ENCODE measurements at places on chromosomes 16 and 17. TPM values are rescaled to one million over a fixed set of nuclear protein-coding genes. Genes with fewer than 3 reads are reported as not detected.

DNA sequence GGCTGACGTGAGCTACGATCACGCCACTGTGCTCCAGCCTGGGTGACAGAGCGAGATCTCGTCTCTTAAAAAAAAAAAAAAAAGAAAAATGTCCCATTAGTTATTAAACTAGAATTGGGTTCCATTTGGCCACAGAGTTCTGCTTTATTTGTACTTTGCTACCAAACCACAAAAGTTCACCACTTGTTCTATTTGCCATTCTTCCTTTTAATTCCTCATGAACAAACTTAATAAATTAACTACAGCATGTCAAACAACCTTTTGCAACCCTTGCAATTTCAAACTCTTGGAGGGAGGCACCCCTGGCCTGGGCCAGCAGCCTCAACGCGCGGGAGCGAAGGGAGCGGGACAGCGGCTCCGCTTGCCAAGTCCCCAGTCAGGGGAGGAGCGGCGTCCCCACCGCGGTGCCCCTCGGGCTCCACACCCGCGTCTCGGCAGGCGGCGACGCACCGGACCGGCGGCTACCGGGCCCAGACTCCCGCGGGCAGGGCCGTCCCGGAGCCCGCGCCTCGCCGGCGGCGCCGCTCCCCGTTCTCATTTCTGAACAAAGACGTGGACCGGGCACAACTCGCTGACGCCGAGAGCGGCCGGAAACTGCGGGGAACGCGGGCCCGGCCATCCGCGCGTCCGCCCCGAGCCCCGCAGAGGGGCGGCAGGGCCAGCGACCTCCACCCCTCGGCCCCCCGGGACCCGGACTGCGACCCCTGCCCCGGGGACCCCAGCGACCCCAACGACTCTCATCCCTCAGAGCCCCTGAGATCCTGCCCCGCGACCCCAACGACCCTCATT is 775 bp downstream of the CYTH1 start:
- peak; percentile 56 for DNase-seq

- no peak for DNase-seq
These were observed 16.0 kb downstream of the BAIAP2 start for GRCh38 chr17:81050645-81051625.

GRCh38 chr16:17134586-17134985 is 336.2 kb downstream of the XYLT1 start:
- DNase-seq: no peak

DNA sequence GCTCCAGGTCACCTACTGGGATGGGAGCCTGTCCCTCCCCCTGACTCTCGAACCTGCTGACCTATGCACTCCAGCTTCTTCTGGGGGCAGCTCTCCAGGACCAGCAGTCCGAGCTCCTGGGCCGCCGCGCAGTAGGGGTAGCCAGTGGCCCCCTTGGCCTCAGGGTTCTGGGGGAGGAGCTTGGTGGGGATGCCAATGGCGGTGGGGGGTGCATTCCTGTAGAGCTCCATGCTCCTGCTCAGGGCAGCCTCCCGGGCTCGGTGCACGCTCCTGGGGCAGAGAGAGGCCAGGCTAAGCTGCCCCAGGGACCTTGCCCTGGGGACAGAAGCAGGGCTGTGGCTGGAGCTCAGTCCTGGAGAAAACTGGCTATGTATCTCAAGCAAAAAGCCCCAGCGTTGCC is 7.7 kb upstream of the SPATA2L start:
- DNase-seq: no peak

DNA sequence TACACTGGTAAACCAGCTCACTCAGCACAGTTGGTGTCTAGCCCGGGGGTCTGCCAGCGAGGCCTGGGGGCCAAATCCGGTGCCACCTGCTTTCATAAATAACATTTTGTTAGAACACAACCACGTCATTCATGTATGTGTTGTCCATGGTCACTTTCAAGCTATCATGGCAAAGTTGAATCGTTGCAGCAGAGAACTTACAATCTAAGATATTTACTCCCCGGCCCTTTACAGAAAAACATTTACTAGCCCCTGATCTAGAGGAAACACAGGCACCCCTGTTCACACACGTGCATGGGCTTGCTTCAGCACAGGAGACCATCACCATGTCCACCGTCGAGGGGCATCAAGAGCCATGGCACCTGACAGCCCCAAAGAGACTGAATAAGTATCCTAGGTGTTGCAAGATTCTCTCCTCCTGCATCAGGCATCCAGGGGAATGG is 111.4 kb upstream of the DNAH9 start:
- DNase-seq: no peak

DNA sequence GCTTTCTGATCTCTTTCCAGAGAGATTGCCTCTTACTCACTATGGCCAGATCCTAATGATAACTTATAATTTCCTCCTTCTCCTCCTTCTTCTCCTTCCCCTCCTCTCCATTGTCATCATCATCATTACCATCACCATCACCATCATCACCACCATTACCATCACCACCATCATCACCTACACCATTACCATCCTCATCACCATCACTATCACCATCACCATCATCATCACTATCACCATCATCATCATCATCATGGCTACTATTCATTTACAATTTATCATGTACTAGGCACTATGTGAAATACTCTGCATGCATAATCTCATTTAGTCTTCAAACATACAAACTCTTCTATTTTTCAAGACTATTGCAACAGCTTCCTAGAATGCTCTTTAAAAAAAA is 540.9 kb upstream of the C16orf82 start:
- no peak for DNase-seq

DNA sequence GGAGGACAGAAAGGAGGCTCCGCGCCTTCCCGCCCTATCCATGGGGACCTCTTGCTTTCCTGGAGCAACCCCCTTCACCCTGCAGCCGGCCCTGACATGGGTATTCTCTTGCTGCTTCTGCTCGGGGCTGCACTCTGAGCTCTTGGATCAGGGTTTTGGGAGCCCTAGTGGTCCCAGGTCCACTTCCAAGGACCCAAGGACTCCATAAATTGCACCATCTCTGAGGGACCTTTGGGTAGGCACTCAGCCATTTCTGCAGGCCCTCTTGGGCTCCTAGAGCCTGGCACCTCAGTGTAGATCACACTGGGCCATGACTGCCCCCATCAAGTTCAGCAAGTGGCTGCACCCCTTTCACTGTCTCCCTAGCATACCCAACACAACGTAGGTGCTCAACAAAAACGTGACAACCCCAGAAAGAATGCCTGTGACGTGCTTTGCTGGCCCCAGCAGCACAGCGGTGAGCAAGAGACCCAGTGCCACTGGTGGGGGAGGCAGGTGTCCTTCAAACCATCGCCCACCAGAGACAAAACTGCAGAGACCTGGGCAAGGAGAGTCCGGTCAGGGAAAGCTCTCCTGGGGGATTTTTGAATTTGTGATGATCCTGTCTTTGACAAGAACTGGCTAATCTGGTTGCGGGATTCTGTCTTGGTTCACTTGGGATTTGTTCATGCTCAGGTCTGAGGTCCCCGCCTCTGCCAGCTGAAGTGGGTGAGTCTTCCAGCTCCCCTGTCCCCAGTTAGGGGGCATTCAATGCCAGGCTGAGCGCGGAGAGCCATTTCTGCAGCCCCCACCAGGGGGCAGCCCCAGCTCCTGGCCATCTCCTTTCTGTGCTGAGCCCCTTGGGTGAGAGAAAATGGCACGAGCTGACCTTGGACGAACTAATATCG is 2.5 kb upstream of the RAB11FIP4 start:
- no peak for DNase-seq

- DNase-seq: no peak
These were observed at the start of gene GALR2 for GRCh38 chr17:76074390-76075363. Gene GALR2, plus strand, starts transcription at chr17:76074781. Its CDS starts 103 bp downstream, at chr17:76074884.

DNA sequence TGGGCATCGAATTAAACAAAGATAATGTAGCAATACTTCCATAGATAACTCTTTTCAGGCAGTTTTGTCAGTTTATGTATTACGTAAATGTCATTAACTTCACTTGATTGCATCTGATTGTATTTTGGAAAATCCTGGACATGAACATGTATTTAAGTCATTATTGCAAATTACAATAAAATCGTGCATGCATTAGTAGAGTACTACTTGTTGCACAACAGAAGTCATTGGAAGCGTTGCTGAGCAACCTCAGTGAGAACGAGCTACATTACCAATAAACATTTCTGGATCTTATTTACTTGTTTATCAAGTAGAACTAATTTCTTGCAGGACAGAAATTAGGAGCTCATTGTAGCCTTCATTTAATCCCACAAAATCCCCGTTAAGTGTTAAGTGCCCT is 6.6 kb downstream of the UNK start:
- no peak for DNase-seq

DNA sequence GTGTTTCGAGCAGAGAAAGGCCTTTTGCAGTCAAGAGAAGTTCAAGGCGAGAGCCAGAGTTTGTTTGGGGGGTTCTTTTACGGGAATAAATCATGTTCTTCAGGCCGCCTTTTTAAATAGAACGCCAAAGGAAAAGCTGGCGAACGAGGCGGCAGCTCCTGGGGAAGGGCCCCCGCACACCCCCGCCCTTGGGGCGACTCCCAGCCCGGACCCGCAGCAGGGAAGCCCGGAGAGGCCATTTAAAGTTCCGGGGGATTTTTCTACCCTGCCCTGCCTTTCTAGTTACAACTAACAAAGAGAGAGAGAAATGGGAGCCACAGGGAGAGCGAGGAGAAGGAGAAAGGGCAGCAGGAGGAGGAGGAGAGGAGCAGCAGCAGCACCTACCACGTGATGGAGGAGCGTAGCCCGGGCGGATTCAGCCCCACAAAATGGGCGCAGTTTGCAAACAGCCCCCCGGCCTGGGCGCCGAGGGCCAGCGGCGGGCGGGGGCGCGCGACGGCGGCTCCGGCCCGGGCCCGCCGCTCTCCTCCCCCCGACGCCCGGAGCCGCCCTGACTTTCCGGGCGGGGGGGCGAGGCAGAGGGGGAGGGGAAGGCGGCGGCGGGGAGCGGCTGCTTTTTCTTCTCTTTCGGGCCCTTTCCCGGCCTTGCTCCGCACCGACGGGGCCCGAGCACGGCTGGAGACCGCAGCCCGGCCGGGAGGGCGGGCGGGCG is 634 bp downstream of the KANSL1 start:
- peak; percentile 72 for DNase-seq

- DNase-seq: no peak
These were observed 24.1 kb upstream of the WFDC1 start for GRCh38 chr16:84270531-84270930.

DNA sequence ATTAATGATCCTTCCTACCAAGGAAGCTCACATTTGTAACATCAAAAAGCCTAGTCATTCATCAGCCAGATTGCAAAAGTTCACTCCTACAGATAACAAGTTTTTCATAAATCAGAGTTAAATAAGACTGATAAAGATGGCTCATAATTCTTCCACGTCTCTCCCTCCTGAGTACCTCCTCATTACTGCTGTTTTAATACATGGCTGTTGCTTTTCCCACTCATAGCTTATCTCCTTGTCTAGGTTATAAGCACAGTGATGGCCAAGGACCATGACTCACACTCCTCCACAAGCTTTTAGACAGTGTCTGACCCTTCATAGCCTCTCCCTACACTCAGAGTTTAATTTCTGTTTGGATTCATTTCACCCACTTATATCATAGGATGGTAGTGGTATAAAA is 100.9 kb upstream of the MON1B start:
- no peak for DNase-seq

DNA sequence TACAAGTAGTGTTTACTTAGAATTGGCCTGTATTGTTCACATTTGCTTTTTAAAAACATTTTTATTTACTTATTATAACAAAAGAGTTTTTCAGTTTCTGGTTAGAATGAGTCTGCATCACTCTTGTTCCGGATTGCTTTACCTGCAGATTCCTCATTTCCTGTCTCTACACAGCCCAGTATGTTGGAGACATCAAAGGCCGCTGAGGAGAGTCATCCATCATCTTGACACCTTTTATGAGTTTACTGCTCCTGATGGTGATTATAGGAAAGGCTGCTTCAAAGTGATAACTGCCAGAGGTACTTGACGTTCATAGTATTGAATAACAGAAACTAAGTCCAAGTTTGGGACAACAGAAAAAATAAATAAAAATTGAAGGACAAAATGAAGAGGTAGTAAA is 490.5 kb upstream of the CA10 start:
- no peak for DNase-seq

- no peak for DNase-seq
These were observed 9.3 kb downstream of the ODAD4 start for GRCh38 chr17:41939693-41940090.

DNA sequence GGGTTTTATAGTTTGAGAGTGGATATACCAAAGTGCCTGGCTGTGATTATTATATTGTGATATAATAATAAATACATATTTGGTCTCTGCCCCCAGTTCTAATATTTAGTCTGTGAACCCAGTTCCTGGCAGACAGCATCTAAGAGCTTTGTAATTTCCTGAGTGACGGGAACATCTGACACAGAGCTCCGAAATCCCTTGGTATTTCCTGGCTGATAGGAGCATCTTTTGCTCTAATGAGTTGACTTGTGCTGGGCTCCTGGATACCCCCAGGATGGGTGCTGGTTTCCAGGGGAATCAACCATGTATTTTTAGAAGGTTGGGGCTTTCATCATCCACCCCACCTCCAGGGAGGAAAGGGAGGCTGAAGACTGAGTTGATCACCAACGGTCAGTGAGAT is 187.3 kb downstream of the CDH13 start:
- no peak for DNase-seq

DNA sequence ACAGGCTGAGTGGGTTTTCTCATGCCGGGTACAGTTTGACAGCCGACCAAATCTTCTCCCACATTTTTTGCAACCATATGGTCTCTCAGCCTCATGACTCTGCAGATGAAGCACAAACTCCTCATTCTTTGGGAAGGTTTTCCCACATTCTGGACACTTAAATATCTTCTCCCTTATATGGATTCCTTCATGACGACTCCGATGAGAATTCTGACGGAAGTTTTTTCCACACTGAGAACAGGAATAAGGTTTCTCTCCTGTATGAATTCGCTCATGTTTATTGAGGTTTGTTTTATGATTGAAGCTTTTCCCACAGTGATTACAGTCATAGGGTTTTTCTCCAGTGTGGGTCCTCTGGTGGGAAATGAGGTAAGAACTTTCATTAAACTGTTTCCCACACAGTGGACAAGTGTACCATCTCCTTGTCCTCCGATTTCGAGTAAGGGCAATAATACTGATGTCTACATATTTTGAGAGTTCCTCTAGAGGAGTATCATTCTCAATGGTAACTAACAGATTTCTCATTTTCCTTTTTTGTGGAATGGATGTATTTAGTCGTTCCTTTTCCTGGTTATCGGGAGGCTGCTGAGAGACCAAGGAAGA is 10.9 kb downstream of the ZNF200 start:
- no peak for DNase-seq

- peak; percentile 48 for DNase-seq
These were observed at the start of gene SKAP1 for GRCh38 chr17:48429638-48430586. Gene SKAP1, minus strand, starts transcription at chr17:48430214.

Gene PRR35
- total RNA-seq: not detected

Gene PIRT
- total RNA-seq: not detected

Gene ST6GALNAC2
- total RNA-seq: 10.1 TPM

Measured in body of pancreas (tissue), 4 donors.